HCEC 1CT (cell line): ENCODE measurements at places on chromosomes 3 and 15.

GRCh38 chr3:17645074-17645698 is 97.2 kb downstream of the TBC1D5 start:
- peak; percentile 61 for DNase-seq

GRCh38 chr15:22806664-22807063 is 20.2 kb downstream of the NIPA1 start:
- DNase-seq = no peak

DNA sequence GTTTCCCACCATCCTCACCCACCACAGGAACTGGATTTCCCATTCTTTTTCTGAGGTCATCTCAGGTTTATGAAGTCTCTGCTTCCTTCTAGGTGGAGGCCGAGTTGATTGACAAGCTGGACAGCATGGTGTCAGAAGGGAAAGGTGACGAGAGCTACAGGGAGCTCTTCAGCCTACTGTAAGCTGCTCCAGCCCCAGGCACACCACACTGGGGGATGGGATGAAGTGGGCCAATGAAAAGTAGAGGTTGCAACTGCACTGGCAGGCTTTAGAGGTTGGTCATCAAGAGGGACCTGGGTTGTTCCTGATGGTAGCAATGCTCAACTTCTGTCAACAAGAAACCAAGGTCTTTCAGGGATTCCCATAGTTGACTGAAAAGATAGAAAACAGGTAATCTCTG is 55.0 kb upstream of the MANF start:
- no peak for DNase-seq

- no peak for DNase-seq
Observed at GRCh38 chr3:72081471-72082185, 296.7 kb upstream of the PROK2 start.

- DNase-seq = peak; percentile 3
Observed at GRCh38 chr3:72679540-72680198, 168.6 kb downstream of the SHQ1 start.

- peak; percentile 88 for DNase-seq
Observed at GRCh38 chr3:33299395-33300081, 22.3 kb downstream of the FBXL2 start.

DNA sequence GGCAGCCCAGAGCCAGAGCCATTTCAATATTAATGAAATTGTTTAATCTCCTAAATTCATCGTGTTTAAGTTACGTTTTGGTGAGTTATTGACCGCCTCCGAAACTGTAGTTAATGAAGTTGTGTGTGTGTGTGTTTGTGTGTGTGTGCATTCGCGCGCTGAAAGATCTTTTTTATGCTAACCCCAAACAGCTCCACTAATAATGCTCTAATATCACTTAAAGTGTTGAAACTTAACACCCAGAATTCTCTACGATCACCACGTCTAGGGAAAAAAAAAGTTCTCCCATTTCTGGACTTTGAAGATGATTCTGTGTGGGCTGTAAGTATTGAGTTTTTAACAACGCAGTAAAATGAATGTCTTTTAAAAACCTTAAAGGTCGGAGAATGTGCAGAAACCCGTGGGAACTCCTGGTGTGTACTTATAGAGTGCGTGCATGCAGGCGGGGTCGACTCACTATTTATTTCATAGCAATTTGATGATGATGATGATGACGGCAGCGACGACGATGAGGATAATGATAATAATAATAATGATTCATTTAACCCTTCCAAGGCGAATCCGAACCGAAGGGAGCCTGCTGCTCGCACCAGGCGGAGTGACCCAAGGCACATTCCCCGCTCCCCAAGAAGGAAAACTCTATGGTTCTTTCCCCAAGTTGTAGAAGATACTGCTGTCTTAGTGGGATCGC is 1.4 kb upstream of the FOXB1 start:
- DNase-seq = no peak

DNA sequence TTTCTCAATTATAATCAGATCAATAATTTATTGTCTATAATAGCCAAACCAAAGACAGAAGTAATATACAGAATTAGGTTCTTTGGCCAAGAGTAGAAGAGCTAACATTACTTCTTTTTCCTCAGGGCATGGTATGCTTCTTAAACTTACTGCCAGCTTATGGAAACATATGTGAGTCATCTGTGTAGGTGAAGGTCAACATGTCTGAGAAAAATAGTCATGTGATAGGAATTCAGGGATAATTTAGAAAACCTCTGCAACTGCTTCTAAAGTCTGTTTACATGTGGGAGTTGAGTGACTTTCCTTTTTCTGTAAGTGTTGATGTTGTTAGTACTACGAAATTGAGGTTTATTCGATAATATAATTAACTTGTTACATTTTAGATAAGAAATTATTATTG is 19.2 kb upstream of the MAP6D1 start:
- peak; percentile 91 for DNase-seq

DNA sequence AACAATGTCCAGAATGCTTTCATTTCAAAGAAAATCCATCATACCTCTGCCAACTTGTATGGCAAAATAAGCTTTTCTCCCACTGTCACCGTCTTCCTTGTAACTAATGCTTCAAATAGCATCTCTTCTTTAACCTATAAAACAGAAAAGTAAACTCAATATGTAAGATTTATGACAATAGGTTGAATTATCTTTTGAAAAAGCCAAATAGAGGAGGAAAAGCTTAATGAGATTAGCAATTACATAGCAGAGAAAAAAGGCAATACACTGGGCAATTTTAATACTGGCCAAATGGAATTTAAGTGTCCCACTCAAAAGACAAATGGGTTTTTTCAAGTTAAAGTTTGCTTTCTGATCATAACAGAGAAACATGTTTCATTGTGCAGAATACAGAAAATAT is 118.1 kb downstream of the MYO9A start:
- no peak for DNase-seq

DNA sequence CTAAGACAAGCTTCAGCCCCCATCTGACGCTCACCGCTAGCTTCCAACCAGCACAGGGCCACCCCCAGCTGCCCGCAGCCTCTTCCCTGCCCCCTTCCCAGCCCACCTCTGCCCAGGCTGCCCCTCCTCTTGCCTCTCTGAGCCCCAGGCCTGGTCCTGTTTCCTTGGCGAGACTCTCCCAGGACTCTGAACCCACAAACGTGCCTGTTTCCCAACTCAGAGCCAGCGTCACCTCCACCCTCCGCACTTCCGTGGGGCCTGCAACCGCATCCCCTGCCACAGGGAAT is 35.0 kb downstream of the ZXDC start:
- DNase-seq = no peak

- DNase-seq = no peak
Observed at GRCh38 chr15:67783303-67783702, 42.0 kb upstream of the SKOR1 start.

- no peak for DNase-seq
Observed at GRCh38 chr3:124291008-124291407, 299.1 kb upstream of the ROPN1 start.

DNA sequence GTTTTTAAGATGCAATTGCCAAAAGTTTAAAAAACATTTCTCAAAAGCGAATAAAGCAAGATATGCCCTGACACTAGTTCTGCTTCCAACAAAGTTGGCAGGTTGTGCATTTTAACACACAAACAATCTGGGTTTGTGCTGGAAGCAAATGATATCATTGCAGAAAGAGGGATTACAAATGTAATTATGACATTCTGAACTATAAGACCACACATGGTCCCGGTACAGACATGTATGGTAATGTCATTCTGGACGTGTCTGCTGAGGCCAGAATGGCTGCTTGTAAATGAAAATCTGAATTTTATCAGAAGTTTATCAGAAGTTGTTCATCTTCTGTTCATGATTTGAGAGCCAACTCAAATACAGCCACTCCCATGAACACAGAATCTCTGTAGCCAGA is 10.7 kb downstream of the TMC3 start:
- DNase-seq = no peak

DNA sequence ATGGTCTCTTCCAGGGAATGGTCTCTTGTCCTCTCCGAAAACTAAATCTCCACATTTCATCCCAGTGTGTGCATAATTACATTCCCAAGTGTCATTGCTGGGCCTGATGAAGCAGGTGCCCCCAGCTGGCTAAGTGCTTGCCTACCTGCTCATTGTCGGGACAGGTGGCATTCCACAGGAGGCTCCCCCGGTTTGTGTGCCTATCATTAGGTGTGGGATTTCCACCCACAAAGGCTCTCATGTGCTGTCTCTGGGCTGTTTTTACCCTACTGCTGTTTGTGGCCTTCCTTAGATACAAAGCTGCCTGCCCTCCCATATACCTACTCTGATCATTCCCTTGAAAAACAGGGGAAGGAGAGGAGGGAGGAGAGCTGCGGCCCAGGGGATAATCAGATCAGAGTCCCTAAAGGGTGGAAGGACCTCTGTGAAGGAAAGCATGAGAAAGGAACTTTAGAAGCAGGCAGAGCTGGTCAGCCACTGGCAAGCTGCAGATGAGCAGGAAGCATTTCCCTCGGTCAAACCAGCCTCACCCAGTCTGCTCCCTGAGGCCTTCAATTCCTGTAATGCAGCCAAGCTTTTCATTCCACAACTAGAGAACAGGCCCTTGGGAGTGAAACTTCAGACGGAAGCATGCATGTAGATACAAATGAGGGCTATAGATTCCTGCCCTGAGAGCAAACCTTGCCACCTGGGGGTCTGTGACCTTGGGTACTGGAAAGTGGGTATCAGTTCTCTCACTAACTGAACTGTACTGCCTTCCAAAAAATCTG is 60.7 kb upstream of the HEG1 start:
- DNase-seq = peak; percentile 36

DNA sequence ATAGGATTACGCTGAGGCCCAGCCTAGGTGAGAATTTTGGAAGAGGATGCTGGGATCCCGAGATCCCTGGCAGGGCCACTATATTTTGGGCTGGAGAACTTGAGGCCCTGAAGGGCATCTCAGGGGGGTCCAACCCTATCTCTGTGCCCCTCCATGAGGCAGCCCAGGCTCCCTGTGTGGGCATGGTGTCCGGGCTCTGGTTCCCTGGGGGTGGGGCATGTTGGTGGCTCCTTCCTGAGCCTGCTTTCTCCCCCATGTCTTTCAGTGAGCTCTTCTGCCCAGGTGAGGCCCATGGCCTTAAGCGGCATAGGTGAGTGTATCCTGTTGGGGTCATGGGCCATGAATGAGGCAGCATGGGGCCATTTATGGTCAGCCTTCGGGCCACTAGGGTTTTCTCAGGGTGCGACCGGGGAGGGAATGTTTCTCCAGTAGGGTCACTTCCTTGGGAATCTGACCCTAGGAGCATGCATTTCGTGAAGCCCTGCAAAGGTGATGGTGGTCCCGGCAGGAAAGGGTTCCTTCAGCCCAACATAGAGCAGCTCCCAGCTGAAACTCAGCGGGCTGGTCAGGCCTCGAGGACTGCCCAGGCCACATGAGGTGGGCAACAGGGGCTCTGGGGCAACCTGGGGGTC is 191.3 kb downstream of the UBE3A start:
- no peak for DNase-seq

DNA sequence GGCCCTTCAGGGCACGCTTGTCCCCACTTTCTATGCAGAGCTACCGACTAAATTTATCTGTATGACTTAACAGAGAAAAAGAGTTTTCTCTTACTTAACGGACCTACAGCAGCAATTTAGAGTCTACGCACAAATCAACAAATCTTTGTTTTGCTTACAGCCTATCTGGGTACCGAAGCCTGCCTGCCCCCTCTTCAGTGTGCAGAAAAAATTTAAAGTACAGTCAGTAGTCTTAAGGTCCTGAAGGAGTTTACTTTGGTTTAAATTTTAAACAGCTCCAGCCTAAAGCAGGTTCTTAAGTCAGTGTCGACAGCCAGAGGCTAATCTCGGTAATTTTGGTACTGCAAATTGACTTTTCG is 570 bp downstream of the SACM1L start:
- peak; percentile 19 for DNase-seq

DNA sequence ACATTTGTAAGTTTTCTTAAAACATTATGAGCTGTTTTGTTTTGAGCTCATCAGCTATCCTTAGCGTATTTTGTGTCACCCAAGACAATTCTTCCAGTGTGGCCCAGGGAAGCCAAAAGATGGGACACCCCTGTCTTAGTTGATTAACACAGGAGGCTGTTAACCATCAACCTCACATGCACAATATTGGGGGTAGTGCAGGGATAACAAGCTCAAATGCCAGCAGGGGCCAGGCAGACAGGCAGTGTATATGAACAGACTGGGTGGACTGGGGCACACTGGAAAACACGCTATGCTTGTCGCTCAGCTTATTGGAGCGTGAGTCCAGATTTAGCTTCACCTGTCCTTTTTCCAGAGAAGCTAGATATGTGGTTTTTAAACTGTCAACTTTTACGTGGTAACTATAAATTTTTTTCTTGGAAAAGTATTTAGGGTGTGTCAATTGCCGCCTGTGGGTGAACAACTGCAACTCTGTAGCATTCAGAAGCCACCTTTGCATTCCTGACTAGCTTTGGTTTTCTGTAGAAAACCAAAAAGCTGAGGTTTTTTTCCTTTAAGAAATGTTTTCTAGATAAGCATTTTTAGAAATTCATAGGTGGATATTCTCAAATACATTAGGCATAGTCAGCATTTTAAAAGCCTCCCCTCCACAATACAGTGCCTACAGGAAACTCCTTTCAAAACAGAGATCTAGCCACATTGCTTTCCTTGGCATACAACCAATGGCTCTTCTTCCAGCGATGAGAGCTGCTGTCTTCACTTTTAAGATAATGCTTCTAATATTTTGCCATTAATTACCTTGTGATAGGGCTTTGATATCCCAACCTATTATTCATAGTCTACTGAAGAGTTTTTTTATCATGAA is 14.6 kb downstream of the PSMD6 start:
- DNase-seq = no peak

GRCh38 chr3:113287111-113287802 is 75.9 kb downstream of the BOC start:
- DNase-seq = peak; percentile 74

GRCh38 chr3:56796996-56797395 is 4.8 kb downstream of the ARHGEF3 start:
- no peak for DNase-seq

- DNase-seq = no peak
Observed at GRCh38 chr3:127716384-127716783, 43.6 kb downstream of the ABTB1 start.

- no peak for DNase-seq
Observed at GRCh38 chr15:63006032-63006878, 36.3 kb upstream of the TPM1 start.

GRCh38 chr3:23302271-23302670 is 99.1 kb downstream of the UBE2E2 start:
- DNase-seq = no peak

DNA sequence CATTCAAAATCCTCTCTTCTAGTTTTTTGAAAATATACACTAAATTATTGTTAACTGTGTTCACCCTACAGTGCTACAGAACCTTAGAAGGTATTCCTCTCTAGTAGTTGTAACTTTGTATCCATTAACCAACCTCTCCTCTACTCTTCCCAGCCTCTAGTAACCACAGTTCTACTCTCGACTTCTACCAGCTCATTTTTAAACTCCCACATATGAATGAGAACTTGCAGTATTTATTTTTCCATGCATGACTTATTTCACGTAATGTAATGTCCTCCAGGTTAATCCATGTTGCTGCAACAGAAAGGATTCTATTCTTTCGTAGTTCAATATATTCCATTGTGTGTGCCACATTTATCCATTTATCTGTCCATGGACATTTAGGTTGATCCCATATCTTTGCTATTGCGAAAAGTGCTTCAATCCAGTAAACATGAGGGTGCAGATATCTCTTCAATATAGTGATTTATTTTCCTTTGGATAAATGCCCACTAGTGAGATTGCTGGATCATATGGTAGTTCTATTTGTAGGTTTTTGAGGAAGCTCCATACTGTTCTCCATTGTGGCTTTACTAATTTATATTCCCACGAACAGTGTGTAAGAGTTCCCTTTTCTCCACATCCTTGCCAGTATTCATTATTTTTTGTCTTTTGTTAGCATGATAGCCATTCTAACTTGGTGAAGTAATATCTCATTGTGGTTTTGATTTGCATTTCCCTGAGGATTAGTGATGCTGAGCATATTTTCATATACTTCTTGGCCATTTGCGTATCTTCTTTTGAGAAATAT is 113.7 kb upstream of the SMAD3 start:
- no peak for DNase-seq
